Activated CD8-positive, alpha-beta memory T cell treated with anti-CD3 and anti-CD28 coated beads for 4 hours (primary cell): ENCODE measurements at places on chromosomes 13 and 19.

- DNase-seq = no peak
Observed at GRCh38 chr13:45796426-45797235, 54.9 kb downstream of the SIAH3 start.

- no peak for DNase-seq
Observed at GRCh38 chr19:49656456-49657109, 9.1 kb downstream of the IRF3 start.

- no peak for DNase-seq
Observed at GRCh38 chr13:40515702-40516101, 150.7 kb downstream of the FOXO1 start.

GRCh38 chr13:47046706-47047105 lies 149.9 kb upstream of the HTR2A start:
- no peak for DNase-seq

DNA sequence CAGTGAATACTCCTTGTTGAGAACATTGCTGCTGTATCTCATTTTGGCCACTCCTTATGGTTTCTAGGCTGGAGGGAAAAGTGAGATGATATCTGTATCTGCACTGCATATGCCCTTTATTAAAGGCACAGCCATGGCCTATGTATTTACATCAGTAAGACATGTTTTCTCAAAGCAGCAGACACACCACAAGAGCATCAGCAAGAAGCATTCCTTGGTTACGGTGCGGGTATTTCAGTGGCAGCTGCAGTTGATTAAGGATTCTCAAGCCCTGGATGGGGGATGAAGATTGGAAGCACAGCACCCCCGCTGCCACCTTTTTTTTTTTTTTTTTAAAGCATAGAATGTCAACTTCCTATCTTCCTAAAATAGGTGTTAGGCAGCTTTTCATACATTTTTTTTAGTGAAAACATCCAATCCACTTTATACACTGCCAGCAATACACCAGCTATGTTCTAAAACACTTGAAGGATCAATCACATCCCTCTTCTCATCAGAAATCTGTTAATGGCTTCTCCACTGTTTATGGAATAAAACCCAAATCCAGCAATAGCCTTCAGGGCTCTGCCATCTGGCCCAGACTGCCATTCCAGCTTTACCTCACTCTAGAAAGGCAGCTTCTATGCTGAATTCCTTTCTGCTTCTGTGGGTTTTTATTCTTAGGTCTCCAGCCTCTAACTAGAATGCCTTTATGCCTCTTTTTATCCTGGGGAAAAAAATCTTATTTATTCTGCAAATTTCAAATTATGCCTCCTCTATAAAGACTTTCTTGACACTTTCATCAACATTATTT lies 331.0 kb downstream of the DNAJC15 start:
- no peak for DNase-seq

DNA sequence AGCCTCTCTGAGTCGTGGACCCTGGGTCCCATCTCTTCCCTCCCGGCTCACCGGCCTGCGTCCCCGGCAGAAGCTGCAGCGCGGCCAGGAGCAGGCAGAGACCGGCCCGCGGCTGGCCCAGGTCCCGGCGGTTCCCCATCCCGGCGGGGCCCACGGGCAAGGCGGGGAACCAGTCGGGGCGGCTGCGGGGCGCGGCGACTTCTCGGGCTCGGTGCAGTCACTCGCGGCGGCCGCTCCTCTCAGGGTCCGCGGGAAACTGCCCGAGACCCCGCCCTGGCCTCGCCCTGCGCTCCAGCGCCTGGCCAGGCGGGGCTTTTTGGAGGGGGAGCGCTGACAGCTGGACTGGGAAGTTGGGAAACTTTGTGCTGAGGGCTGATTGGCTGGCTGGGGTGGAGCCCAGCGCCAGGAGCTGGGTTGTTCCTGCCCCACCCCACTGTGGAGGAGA lies at the start of gene COL5A3:
Gene COL5A3, minus strand, starts transcription at position 258 of the 445 bp plus-strand sequence. Its CDS starts 119 bp downstream, at position 139.
- no peak for DNase-seq

DNA sequence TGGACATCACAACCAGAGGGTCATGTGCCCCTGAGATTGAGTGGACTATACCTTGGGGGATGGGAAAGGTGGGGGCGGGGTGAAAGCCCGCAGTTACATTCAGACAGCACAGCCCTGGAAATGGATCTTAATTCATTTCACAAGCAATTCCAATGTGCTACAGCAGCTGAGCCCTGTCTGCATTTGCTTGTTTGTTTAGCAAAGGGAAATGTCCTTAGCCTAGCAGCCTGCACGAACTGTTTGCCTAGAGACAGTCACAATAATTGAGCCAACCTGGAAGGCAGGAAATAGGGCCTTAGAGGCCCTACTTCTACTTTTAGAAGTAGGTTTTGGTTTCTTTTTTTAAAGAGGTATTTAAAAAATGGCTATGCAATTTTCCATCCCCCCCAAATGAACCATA lies 177.3 kb upstream of the KL start:
- DNase-seq = no peak

DNA sequence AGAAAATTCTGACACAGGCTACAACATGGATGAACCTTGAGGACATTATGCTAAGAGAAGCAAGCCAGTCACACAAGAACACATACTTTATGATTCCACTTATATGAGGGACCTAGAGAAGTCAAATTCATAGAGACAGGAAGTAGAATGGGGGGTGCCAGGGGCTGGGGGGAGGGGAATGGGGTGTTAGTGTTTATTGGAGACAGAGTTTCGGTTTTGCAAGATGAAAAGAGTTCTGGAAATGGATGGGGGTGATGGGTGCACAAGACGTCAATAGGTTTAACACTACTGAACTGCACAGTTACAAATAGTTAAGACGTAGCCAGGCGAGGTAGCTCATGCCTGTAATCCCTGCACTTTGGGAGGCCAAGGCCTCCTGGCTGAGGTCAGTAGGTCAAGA lies 3.5 kb upstream of the ZNF787 start:
- no peak for DNase-seq

DNA sequence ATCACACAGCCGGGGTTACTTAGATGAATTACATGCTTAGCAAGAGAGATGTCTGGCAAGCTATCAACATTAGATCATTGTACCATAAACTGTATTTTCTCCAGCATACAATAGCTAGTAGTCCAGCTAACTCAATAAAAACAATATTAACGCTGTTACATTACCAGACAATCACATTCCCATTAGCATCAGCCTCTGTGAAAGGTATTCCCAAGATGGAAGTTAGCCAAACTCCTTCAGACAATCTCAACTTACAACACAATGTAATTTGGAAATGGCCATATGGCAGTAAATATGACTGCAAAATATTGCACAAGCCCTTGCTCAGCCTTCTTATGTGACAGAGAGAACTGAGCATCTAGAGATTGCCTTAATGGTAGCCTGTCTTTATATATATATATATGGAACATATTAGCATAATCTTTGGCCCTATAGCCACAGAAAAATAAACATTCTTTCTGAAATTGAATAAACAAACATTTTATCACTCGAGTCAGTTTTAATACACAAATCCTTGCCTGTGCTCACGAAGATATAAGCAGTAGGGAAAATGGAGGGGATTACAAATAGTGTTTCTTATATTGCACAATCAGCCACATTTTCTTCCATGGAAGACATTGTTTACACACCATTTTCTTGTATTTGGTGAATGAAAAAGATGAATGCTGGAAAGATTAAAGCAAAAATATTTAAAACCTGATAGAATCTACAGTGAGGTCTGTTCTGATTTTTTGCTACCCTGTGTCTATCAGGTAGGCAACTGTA lies 1060.5 kb downstream of the DIAPH3 start:
- no peak for DNase-seq

DNA sequence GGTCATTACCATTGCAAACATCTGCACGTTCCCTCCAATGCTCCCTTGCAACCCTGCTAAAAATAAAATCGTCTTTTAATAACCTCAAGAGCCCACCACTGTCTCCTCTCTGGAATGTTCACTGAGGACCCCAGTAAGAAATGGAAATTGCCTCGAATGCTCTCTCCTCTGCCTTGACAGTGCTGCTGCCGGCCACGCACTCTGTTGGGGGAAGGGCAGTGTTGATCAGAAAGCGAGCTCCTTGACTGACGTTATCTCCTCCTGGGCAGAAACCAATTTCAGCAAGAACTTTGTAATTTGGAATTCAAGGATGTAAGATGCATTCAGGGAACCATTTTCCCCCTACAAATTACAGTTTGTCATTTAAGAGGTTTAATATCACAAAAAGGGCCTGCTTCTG lies 718.5 kb downstream of the UQCRFS1 start:
- no peak for DNase-seq

- no peak for DNase-seq
Observed at GRCh38 chr19:51375504-51376221, 3.2 kb upstream of the NKG7 start.

DNA sequence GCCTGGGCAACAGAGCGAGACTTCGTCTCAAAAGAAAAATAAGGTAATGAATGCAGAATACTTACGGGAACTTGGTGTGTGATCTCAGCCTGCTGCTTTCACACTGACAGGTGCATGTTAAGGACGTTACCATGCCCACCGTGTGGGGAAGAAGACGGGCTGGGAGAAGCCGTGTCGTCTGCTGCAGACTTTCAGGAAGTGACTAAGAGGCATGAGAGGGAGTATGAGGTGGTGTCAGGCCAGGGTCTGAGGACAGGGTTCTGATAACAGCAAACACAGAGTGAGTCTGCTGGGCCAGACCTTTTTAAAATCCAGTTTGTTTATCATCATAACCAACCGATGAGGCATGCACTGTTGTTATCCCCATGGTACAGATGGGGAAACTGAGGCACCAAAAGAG lies 13.6 kb upstream of the GALP start:
- no peak for DNase-seq

DNA sequence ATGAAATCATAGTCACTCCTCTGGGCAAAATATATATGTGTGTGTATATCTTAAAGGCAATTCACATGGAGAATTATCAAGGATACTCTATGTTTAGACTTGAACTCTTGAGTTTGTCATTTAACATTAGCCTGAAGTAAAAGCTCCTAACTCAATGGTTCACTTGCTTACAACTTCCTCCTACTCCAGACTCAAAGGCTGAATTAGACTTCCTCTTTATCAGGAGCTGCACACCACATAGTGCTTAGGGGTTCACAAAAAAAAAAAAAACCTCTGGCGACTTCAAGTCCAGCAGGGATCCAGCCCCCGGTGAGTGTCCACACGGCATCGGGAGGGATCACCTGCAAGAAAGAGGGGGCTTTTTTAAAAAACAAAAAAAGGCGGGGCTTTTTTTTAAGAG lies 68.2 kb upstream of the LSM14A start:
- no peak for DNase-seq

- no peak for DNase-seq
Observed at GRCh38 chr13:97198753-97199152, 23.4 kb upstream of the MBNL2 start.

DNA sequence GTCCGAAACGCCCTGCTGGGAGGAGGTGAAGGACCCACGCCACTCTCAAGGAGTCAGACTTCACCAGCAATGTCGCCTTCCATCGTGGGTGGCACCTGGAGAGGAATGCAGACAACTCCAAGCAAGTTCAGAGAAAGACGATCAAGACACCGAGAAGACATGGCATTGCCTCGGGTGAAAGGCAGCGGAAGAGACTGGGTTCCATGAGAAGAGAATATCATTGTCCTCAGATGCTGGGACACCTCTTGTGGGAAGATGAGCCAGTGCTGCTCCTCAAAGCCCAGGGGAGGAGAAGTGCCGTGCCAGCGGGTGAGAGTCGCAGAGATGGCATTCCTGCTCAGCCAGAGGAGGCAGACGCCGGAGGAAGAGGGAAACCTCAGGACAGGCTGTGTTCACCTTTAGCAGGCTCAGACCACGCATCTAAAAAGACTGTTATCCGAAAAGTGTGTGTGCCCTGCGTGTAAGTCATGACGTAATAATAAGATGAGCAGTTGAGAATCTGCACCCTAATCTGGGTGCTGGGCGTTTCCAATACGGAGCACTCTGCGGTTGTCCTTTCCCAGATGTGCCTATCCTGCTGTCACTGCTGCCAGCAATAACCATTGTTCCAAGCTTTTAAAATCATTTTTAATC lies 144.6 kb upstream of the SPACA7 start:
- no peak for DNase-seq

GRCh38 chr19:45305421-45305820 lies 17.3 kb downstream of the CKM start:
- no peak for DNase-seq

DNA sequence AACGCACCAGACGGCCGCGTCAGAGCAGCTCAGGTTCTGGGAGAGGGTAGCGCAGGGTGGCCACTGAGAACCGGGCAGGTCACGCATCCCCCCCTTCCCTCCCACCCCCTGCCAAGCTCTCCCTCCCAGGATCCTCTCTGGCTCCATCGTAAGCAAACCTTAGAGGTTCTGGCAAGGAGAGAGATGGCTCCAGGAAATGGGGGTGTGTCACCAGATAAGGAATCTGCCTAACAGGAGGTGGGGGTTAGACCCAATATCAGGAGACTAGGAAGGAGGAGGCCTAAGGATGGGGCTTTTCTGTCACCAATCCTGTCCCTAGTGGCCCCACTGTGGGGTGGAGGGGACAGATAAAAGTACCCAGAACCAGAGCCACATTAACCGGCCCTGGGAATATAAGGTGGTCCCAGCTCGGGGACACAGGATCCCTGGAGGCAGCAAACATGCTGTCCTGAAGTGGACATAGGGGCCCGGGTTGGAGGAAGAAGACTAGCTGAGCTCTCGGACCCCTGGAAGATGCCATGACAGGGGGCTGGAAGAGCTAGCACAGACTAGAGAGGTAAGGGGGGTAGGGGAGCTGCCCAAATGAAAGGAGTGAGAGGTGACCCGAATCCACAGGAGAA lies 1.9 kb downstream of the PPP1R12C start:
- DNase-seq = no peak

DNA sequence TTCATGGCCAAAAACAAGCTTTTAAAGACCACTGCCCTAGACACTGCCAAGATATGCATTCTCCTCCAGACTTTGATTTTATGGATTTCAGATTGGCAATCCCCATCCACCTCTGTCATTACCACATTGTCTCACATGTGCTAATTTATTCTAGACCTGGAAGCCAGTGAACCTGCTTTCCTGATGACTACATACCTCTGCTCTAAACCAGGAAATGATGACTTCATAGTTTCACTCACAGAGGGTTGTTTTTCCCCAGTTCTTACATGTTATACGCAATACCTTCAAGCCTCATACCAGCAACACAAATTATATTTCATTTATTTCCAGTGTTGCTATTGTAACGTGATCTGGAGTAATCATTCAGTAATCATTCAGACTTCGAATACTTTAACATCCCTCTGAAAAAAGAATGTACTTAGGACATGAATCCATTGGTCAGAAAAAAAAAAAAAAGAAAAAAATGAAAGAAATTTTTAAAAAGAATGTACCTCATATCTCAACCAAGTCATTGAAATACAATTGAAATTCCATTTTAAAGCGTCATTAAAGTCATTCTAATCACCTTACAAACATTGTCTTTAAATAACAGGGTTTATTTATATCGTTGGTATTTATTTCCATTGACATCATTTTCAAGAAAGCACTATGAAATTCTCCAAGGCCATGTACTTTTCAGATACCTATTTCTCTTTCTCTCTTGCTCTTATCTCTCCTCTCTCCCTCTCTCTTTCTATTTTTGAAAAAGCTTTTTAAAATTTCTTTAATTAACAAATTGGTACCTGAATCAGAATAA lies 33.4 kb upstream of the KLF5 start:
- no peak for DNase-seq
